Substantia nigra (tissue), 51 donors: ENCODE measurements at places on chromosomes 1 and 21.

- DNase-seq = no peak
These were observed 91.4 kb upstream of the LYPLAL1 start for GRCh38 chr1:219081943-219082925.

DNA sequence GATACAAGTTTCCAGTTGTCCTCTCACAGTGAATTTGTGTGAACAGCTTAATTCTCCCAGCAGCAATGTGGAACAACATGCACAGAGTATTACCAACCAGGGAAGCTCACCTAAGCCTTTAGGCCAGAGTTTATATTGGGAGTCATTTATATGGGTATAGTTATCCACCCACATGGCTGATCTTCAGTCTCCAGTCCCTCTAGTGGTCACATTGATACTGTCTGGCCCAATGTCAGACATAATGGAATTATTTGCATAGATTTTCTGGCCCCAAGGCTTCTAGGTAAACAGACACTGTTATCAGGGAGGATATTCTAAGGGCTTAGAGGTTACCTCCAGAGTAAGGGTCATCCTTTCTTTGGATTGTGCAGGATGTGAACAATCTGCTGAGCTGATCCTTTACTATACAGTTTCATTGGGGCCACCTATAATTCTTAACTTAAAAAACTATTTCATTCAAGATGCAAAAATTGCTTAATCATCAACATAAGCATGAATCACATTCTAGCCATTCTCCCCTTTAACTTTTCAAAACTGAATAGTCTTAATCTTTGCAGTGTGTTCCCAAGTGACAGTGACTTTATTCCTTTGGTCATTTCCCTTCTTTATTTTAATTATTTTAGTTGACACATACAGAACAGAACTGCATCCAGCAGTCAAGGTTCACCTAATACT is 210.9 kb downstream of the LTN1 start:
- no peak for DNase-seq

GRCh38 chr1:93080179-93080823 is 1.2 kb downstream of the MTF2 start:
- no peak for DNase-seq

- DNase-seq = no peak
These were observed 918 bp downstream of the IFNLR1 start for GRCh38 chr1:24186031-24186710.

- no peak for DNase-seq
These were observed 229.7 kb upstream of the CACYBP start for GRCh38 chr1:174769961-174770549.

DNA sequence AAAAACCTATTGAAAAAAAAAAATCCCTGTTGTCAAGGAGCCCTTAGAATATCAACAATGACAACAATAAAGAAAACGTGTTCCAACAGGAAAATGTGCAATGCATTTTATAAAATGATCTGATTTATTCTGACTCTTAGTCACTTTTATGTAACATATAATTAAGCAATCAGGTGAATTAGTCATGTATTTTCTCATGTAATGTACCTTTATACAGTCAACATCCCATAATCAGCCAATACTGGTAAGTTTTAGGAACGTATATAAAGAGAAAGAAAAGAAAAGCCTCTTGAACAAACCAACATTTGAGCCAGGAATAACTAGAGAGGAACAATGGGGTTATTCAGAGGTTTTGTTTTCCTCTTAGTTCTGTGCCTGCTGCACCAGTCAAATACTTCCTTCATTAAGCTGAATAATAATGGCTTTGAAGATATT is at the start of gene CLCA4:
CLCA4 (plus strand) TSS at position 292 of the 435 bp plus-strand sequence; CDS start at position 334, 42 bp downstream.
- no peak for DNase-seq

DNA sequence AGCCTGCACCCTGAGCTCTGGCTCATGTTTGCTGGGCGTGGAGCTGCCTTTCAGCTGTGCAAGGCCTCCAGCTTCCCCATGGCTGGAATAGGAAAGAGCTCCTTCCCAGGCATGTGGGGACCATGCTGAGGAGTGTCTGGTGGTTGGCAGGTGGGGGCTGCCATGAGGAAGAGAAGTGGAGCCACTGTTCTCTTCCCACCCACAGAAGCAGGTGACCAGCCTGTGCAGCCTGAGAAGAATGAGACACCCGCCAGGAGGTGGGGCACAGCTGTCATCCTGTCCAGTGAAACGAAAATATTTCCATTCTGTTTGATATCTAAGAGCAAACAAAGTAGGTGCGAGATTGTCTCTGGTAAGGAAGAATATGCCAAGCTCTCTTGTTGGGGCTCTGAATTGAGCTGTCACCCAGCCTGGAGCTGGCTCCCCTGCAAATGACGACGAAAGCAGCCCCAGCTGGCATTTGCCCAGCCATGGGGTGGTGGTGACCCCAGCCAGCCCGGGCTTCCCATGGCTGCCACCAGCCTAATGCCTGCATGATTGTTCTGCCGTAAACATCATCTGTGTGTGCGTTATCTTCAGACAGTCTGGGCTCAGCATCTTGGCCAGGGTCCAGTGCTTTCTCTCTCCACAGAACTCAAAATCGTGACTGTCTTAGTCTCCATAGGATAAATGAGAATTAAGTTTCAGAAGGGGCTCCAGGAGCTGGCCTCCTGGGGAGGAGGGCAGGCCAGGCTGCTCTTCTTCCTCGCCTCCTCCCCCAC is 429.8 kb upstream of the VAMP3 start:
- no peak for DNase-seq

DNA sequence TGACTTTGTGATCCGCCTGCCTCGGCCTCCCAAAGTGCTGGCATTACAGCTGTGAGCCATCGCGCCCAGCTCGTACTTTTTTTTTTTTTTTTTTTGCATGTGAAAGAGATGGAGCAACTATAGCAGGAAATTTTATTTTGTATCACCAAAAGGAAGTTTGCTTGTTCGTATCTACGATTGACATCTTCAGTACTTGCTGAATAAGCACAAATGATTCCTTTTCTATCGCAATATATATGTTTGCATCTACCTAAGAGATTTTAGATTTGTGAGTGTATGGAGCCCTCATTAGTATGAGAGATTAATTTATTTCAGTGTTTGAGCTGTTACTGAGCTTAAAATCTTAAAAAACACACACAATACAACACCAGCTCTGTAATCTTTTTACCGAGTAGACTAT is 143.1 kb downstream of the NFIA start:
- DNase-seq = no peak

- DNase-seq = no peak
These were observed 16.6 kb downstream of the MYOG start for GRCh38 chr1:203069030-203069747.

GRCh38 chr1:6313393-6314200 is 52.7 kb upstream of the GPR153 start:
- DNase-seq = no peak

DNA sequence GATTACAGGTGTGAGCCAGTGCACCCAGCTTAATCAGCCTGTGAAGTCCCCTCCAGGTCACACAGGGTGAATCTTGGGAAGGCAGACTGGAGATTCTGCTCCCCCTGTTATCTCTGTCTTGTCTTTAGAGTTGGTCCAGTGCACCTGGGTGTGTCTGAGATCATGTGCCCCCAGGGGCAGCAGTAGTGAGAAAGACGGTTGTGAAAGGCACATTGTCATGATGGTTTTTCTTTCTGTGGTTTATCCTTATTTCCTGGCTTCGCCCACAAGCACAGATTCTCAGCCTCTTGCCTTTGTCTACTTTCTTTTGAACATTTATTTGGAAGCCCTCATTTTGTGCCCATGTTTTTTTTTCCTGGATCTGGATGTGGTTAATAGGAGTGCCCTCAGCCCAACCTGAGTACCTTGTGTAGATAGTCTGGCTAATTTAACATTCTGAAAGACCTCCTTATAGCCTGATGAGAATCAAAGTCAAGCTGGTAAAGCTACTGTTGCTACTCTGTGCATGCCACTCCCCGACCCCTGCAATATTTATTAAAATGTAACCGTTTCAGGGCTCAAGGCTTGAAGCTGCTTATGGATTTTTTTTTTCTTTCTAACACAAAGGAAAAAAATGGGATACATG is 23.7 kb downstream of the UCK2 start:
- no peak for DNase-seq

- no peak for DNase-seq
These were observed 47.8 kb downstream of the ACTL8 start for GRCh38 chr1:17802945-17803344.

GRCh38 chr1:108816049-108816893 is 40.6 kb downstream of the AKNAD1 start:
- no peak for DNase-seq

GRCh38 chr1:61581251-61581650 is 143.7 kb downstream of the TM2D1 start:
- no peak for DNase-seq

DNA sequence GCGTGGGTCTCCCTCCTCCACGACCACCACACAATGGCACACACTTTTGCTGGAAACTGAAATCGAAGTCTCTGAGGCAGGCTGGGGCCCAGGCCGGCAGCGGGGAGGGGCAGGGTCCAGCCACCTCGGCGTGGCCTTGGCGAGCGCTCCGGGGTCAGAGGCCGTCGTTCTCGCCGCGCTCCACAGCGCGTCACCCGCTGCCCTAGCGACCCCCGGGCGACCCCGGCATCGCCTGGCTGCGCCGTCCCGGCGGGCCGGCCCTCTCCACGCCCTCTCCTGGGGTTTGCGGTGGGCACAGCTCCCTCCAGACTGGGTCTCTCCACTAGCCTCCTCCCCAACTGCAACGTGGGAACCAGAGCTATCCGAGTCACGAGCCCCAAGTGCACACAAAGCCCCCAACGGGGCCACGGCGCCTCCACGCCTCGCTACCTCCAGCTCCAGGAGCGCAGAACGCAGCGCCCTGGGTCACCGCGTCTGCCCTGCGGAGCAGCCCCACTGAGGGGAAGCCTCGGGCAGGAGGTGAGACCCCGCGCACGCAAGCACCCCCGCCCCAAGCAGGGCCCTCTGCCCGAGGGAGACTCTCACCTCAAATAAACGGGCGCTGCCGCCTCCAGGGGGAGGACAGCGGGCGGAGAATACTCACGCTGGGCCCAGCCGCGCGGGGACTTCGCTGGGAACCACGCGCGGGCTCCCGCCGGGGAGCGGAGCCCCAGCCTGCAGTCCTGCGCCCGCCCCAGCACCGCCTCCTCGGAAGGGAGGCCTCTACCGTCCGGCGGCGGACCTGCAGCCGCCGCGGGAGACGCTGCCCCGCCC is 134.0 kb upstream of the BARHL2 start:
- peak; percentile 79 for DNase-seq

DNA sequence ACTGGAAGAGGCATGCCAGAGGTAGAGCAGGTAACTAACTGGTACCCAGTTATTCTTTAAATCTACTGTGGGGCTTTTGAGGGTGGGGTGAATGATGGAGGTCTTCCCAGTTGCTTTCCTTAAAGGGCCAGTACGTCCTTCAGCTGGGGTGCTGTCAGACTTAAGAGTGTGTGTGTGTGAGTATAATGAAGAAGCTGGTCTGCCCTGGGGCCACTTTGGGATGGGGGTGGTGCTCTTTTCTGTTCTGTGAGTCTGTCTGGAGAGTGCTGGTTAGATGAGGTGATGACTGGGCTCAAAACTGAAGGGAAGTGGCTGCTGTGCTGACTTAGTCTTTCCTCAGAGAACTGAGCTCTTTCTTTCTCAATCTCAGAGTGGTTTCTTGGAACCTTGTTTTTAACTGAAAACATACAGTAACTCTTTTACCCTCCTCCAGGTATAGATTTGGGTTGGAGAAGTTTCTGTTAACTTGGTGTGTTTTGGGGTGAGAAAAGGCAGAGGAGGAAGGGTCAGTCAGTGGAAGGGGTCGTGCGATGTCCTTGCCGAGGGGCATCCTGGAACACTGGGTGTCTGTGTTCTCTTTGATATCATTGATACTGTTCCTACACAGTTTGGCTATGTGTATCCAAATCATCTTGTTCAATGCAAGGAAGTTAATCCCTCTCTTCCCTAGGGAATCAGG is 746 bp downstream of the MACF1 start:
- peak; percentile 46 for DNase-seq

GRCh38 chr21:36535618-36536241 is 55.8 kb upstream of the CLDN14 start:
- no peak for DNase-seq

- no peak for DNase-seq
These were observed 38.9 kb downstream of the WARS2 start for GRCh38 chr1:119101563-119101962.

GRCh38 chr1:66739401-66740157 is 12.7 kb upstream of the DYNLT5 start:
- no peak for DNase-seq

DNA sequence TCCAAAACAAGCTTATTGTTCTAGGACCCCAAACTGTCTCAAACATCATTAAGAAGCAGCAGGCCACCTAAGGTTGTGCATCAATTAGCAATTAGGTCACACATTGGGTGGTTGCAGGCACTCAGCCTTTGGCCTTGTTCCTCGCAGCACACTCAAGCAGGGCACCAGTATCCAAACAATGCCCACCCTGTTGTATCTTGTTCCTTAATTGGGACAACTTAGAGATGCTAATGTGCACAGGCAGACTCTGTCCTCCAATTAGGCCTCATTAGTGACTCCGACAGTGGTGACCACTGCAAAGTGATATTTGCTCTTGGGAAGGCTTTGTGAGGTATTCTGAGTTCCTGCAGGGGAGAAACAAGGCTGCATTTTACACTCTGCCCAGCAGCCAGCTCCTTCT is 515.1 kb upstream of the PTBP2 start:
- no peak for DNase-seq

DNA sequence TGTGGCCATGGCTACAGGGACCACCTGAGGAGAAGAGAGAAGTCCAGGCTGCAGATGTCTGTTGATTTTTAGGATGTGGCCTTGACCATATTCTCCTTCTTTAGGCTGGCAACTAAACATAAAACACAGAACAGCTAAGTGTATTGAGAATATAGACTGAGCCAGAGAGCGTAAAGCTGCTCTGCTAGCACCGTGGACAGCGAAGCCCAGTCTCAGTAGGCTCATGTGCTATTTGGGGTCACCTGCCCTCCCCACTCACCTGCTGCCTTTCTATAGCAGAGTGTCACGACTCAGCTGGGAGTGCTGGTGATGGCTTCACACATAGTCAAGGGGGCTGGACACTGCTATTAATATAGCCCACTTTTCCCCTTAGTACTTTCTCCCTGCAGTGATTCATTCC is 278.5 kb downstream of the KCNH1 start:
- no peak for DNase-seq

- no peak for DNase-seq
These were observed 27.0 kb downstream of the TRIM11 start for GRCh38 chr1:228379666-228380065.

DNA sequence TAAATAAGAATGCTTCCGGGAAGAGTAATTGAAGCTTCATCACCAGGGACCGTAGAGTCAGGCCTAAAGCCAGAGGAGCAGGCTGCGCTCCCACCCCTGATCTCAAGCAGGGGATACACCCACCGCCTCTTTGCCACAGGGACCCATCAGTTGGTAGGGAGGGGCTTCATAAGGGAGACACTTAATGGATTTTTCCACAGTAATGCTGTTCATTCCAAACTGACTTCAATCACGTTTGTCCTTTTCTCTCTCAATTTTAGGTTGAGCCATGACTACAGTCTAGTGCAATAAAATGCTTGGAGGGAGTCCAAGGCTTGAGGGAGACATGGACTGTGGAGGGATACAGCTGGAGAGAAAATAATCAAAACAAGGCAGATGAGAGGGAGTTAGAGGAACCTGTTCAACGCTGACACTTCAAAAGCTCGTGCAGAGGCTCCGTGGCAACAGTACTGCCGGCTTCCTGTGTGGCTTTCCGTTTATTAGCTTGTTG is 111.5 kb downstream of the SEC16B start:
- no peak for DNase-seq
